ENCODE measurements at places on chromosomes 2 and 18.

- DNase-seq, result no peak
Observed at GRCh38 chr2:238649936-238650518, 197.9 kb upstream of the TWIST2 start.

DNA sequence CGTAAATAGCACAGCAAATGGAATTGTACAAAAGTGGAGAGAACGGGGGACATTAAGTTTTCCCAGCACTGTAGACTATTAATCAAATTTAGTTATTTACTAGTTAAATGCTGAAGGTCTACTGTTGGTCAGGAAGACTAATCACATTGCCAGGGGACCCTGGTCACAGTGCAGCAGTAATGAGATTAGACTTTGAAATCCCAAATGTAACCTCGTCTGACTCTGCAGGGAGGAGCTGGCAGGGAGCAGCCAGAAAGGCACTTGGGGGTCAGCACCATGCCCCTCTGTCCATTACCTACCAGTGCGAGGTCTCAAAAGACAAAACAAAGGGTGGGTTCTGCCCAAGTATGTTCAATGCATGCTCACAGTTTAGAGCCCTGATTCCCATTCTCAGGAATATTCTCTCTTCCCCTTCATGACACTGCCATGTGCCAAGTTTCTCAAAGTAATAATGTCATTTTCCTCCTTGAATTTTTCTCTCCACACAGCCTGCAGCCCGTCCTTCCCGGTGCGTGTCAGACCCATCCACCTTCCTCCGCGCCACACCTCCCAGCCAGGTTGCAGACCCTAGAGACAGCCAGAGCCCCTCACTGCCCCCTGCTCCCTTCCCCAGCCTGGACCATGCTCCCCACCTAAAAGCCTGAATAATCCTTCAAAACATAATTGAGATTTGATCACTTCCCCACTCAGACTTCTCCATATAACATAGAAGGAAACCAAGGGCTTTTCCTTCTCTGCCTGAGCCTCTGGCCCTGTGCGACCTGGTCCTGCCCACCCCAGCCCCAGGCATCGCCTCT is 52.5 kb downstream of the TMEM18 start:
- DNase-seq, result no peak

- DNase-seq, result no peak
Observed at GRCh38 chr2:193837111-193837738, 1642.5 kb upstream of the TMEFF2 start.

- no peak for DNase-seq
Observed at GRCh38 chr2:119137502-119137901, 21.0 kb downstream of the C1QL2 start.

DNA sequence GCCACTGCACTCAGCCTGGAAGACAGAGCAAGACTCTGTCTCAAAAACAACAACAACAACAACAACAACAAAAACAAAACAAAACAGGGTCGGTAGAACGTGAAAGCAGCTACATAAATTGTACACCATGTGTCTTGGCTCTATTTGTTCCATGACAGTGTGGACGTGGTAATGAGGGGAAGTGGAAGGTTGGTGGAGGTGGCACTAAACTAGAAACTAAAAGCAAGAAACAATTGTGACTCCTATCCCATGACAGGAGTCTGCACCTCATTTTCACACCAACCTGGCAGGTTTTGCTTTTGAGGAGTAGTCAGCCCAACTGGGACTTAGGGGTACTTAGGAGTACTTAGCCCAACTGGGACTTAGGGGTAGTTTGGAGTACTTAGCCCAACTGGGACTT is 62.5 kb upstream of the MRPS9 start:
- DNase-seq, result no peak

GRCh38 chr2:68732036-68732932 is 2.3 kb upstream of the ARHGAP25 start:
- no peak for DNase-seq

DNA sequence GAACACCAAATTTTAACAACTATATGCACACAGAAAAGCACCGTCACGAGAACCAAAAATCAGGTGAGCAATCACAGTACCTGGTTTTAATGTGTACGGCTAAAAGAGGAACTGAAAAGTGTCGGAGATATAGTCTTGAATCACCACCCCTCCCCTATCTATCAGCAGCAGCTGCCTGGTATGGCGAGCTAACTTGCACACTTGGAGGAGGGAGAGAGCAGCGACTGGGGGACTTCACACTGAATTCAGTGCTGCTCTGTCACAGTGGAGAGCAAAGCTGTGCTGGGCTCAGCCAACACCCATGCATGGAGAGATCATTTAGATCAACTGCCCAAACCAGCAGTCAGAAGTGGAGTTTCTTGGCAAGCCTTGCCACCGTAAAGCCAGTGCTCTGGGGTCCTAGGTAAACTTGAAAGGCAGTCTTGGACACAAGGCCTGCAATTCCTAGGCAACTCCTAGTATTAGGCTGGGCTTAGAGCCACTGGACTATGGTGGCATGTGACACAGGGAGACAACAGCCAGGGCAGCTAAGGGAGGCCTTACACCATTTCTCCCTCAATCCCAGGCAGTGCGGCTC is 89.2 kb upstream of the CD226 start:
- DNase-seq, result no peak

DNA sequence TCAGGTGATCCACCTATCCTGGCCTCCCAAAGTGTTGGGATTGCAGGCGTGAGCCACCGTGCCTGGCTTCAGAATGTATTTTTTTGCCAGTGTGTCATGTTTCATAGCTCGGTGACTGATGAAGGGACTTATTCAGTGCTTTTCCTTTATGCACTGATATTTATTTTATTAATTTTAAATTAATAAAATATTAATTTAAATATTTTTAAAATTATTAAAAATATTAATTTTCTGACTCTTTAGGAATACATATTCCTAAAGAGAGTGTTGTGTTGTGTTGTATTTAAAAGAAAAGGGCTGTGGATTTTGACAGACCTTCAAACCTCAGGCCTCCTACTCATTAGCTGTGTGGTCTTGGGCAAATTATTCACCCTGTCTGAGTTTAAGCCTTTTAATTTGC is 22.3 kb downstream of the RAB27B start:
- DNase-seq, result no peak

DNA sequence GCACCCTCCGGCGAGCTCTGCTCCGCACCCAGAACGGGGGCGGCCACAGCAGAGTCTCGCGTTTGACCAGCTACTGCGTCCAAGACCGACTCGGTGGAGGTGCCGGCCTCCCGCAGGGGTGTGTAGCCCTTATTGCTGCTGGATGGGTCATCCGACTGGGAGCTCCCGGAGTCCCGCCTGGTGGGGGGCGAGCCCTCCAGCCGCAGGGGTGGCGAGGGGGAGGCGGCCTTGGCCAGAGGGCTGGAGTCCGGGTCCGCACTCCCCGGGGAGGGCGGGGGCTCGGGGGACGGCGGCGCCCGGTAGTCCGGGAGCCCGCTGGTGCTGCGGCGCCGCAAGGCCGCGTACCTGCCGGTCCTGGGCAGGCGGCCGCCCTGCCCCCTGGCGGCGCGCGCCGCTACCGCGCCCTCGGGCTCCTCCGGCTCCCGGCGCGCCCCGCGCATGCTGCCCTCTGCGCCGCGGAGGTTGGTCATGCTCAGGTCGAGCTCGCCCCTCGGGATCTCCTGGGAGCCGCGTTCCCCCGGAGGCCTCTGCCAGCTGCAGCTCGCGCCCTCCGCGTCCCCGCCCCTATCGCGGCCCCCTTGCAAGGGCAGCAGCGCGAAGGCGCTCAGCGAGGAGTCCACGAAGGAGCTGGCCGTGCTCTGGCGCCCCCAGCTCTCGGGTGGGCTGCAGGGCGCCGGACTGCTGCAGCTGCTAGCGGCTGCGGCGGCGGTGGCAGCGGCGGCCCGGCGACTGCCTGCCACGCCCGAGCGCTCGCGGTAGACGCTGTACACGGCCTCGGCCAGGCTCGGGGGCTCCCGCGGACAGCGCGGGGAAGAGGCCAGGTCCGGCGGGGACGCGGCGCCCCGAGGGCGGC is 4.8 kb downstream of the TMEM200C start:
- DNase-seq, result peak; percentile 32

DNA sequence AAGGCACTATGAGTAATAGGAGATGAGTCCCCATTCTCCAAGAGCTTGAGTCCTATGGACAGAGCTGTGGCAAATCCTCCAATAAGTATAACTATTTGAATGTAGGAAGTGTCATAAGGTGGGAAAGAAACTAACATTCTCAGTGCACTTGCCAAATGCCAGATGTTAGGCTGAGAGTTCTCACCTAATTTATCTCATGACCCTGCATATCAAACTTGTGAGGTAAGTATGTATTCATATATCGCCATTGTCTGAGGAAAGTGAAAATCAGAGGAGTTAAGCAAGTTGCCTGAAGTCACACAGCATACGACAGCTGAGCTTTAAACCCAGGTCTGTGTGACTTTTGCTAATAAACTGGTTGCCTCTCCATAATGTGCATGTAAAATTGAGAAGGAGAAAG is 169.5 kb downstream of the TTC32 start:
- no peak for DNase-seq

DNA sequence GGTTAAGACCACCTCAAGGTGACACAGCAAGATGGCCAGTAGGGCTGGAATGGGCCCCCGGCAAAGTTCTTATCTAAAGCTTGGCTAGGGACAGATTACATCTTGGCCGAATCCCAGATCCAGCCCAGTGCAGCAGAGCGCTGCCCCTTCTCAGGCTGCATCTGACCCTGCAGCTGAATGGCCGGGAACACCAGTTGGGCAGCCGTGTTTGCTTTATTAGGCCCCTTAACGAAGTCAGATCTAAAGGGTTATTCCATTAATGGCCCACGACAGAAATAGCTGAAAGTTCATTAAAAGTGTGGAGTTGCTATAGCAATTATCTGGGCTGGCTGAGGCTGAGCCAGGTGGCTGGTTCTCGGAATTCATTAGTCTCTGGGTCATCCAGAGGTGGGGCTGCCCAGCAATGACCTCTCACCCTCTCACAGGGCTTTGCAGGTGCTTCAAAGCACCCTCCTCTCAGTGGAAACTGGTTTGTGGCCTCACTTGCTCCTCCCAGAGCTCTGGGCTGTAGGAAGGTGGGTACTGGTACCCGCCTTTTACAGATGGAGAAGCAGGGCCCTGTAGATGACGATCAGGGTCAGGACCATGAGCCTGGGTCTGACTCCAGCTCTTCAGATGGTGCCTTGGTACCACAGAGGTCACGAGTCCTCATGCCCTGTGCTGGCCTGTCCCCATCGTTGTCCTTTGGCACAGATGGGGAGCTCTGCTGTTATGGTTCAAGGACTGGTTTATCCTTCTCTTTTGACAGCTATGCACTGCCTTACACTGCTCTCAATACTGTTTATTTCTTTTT is 68.8 kb downstream of the EMX1 start:
- no peak for DNase-seq

- DNase-seq, result no peak
Observed at GRCh38 chr2:114579542-114579941, 137.1 kb downstream of the DPP10 start.

DNA sequence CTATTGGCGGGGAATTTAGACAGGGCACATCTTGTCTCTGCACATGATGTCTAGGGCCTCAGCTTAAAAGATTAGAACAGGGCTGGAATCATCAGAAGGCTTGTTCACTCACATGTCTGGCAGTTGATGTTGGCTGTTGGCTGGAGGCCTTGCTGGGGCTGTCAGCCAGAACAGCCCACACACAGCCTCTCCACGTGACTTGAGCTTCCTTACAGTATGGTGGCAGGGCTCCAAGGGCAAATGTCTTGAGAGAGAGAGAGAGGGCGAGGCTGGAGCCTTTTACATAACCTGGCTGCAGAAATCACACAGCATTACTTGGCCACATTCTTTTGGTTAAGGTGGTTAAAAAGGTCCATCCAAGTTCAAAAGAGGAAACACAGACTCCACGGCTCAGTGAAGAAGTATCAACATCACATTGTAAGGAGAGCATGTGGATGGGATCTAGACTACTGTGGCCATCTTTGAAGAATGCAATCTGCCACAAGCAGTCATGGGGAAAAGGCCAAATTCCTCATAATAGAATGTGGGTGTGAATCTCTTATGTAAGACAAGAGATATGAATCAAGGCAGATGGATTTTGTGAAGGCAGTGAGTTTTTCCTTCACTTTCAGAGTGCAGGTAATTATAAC is 30.4 kb downstream of the SRSF7 start:
- peak; percentile 27 for DNase-seq

- DNase-seq, result peak; percentile 18
Observed at GRCh38 chr18:70421471-70422390, 132.9 kb downstream of the SOCS6 start.

GRCh38 chr18:21074336-21075323 is 37.0 kb downstream of the ROCK1 start:
- no peak for DNase-seq

- DNase-seq, result no peak
Observed at GRCh38 chr2:164388511-164388910, 232.8 kb downstream of the GRB14 start.

DNA sequence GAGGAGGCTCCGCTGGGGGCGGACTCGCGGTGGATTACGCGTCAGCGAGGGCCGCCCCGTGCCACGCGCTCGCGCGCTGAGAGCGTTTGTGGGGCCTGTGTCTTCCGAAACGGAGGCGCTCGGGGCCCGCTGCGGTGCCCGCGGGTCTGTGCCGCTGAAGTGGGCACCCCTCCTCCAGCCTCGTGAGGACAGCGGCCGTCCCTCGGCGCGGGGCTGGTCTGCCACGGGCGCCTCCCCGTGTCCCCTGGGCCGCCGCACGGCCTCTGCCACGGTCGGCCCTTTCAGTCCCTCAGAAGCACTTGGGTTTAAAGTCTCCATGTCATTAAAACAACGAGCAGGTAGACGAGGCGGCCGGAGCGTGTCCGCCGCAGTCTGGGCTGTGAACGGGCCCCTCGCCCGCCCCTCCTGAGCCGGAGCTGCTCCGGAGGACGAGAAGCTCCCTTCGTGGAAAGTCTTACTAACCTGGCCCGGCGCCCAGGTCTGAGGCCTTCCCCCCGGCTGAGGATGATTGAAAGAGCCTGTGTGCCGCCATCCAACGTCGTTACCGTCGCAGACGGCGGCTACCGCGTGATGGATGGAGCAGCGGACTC is 97.6 kb downstream of the NFATC1 start:
- DNase-seq, result no peak

DNA sequence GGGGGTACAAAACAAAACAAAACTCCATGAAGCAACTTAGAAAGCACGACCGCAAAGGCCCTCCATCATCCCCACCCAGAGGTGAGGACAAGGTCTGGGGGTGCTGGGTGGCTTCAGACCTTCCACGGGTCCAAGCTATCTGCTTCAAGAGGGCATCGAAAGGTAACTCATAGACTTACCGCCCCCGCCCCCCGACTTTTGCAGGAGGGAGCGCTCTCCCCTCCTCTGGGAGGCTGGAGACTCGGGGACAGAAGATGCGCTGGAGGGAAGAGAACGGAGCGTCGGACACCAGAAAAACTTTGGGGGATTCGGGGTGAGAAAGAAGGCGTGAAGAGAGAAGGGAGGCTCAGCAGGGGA is 300 bp upstream of the STON1 start:
- no peak for DNase-seq

GRCh38 chr18:39840856-39841481 is 2114.1 kb upstream of the PIK3C3 start:
- no peak for DNase-seq

DNA sequence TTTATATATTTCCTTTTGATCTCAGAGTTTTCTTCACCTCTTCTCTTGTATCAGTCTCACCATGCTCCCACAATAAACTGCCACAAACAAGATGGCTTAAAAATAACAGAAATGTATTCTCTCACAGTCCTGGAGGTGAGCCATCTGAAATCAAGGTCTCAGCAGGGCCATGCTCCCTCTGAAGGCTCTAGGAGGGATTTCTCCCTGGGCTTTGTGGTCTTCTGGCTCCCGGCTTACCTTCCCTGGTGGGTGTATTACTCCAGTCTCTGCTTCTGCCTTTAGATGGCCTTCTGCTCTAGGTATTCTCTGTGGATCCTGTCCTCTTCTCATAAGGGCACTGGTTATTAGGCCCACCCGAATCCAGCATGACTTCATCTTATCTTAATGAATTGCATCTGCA is 994.7 kb upstream of the POU3F3 start:
- DNase-seq, result no peak
